ENCODE measurements at places on chromosomes 16 and 17. TPM values are rescaled to one million over a fixed set of nuclear protein-coding genes. Genes with fewer than 3 reads are reported as not detected.

DNA sequence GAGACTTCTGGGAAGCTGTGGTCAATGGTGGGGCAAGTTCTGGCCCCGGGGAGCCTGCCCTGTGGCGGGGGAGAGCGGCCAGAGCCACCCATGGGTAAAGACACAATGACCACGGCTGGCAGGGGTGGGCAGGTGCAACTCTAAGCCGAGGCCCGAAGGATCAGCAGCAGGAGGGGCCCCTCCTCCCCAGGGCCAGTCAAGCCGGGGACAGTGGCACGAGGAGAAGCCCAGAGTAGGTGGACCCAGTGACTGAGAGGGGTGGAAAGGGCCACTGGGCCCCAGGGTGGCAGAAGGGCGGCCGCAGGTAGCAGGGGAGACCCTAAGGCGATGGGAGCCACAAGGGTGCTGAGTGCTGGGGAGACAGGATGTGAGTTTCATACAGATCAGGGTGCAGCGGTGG lies 17.7 kb downstream of the TMEM204 start:
- DNase-seq = no peak
- H3K27ac ChIP-seq = no peak overlapping the region
- no peak overlapping the region for H3K4me3 ChIP-seq
- H3K4me1 ChIP-seq = no peaks in the 10 kb centered on the region
- no peaks in the 10 kb centered on the region for H3K27me3 ChIP-seq

DNA sequence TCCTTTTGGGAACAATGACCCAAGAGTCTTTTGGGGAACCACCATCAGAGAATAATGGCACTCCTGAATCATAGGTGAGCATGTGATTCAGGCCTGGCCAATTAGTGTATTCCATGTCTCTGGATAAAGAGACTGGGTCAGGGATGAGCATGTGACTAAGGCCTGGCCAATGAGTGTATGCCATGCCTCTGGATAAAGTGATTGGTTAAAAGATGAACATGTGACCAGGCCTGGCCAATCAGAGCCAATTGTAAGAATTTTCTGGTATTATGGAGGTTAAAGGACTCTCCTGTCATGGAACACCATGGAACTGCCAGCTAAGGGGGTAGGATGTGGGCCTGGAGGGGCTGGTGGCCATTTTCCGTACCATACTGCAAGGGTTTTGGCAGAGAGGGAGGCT lies 194.3 kb downstream of the C16orf78 start:
- DNase-seq = no peak
- no peaks in the 10 kb centered on the region for H3K36me3 ChIP-seq
- no peaks in the 10 kb centered on the region for H3K4me1 ChIP-seq
- no peak overlapping the region for H3K4me3 ChIP-seq

DNA sequence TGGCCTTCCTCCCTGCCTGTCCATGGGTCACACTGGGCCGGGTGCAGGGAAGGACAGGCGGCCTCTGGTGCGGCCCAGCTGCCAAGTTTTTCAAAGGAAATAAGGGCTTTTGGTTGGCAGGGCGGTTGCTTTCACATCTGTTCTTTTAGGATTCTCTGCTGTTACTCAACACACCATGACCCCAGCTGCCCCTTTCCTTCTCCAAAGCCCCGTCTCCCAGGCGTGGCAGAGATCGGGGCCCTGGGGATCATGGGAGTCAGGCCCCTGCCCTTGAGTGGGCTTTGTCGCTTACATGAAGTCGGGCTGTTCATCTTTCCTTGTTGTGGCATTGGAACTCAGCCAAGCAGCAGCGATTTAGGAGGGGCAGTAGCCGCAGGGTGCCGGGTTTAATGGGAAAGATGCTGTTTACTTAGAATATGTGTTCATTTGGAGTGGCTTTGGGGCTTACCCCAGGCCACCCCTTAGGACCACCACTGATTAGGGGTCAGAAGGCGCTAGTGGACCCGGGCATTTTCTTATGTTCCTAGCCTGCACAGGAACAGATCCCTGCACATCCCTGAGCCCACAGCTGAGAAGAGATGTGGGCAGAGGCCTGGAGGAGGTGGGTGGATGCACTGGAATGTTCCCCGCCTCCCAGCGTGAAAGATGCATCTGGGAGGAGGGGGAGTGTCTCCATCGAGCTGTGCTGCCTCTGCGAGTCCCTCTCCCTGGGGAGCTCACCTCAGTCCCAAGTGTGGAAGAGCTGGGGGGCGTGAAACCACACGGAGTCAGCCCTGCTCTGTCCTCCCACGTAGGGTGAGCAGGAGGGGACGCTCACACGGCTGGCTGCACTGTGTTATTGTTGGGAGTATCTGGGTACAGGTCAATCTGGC lies 6.8 kb upstream of the ADCY7 start:
- DNase-seq = no peak
- H3K27me3 ChIP-seq = peaks cover 3% of the 10 kb centered on the region
- no peak overlapping the region for H3K4me3 ChIP-seq
- H3K4me1 ChIP-seq = peaks cover 17% of the 10 kb centered on the region
- no peaks in the 10 kb centered on the region for H3K36me3 ChIP-seq

DNA sequence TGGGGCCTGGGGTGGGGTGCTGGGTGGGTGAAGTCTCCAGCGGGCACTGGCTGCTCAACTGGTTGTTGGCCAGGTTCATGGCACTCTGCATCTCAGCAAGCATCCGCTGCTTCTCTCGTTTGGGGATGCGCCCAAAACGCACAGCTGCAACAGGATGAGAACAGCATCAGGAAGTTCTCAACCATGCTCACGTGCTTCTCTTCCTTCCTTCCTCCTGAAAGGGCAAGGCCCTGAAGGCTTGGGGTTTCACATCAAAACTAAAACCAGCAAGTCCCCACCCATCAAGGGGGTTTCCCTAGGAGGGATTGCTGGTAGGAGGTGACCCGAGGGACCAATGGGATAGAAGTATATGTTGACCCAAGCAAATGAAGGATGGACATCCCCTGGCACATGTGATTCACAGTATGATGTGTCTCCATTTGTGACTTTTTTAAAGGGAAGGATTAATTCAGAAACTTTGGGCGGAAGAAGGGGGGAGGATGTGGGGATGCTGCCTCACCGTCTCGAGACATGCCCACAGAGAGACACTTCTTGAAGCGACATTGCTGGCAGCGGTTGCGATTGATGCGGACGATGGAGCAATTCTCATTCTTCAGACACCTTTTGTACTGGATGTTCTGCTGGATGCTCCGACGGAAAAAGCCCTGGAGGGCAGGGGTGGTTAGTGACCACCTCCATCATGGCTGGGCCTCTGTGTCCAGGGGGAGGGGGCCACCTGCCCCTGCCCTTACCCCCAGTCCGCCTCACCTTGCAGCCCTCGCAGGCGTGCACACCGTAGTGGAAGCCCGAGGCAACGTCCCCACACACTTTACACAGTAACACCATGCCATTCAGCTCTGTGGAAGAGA lies 4.2 kb downstream of the NR1D1 start:
- peak overlapping the region; percentile 91 for H3K4me3 ChIP-seq
- peak; percentile 58 for DNase-seq
- H3K27ac ChIP-seq = peak overlapping the region; percentile 90

DNA sequence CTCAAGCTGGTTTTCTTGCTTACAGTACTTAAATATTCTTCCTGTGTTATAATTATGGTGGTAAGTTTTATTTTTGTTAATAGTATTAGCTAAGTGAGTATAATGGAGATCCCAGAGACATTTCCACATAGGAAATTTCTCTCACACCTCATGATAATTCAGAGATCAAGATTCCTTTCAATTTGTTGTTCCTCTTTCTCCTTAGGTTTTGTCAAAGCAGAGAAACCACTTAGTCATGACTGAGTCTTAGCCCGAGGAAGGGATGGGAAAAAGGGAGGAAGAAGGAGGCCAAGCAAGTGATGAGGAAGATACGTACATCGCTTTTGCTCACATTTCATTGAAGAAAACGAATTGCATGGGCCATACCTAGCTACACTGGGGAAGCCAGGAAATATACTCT lies 18.4 kb downstream of the ESRP2 start:
- DNase-seq = no peak
- peaks cover 35% of the 10 kb centered on the region for H3K36me3 ChIP-seq
- no peak overlapping the region for H3K4me3 ChIP-seq
- no peaks in the 10 kb centered on the region for H3K27me3 ChIP-seq
- peaks cover 12% of the 10 kb centered on the region for H3K4me1 ChIP-seq

GRCh38 chr16:11792410-11793241 lies 4.4 kb downstream of the ZC3H7A start:
- peak overlapping the region; percentile 11 for H3K4me3 ChIP-seq
- H3K4me1 ChIP-seq = peaks cover 63% of the 10 kb centered on the region
- peak overlapping the region; percentile 31 for H3K27ac ChIP-seq
- peaks cover 54% of the 10 kb centered on the region for H3K36me3 ChIP-seq

- no peak overlapping the region for H3K27ac ChIP-seq
- H3K4me1 ChIP-seq = no peaks in the 10 kb centered on the region
- H3K27me3 ChIP-seq = peaks cover 14% of the 10 kb centered on the region
- DNase-seq = no peak
- H3K4me3 ChIP-seq = no peak overlapping the region
Measured at GRCh38 chr17:7961421-7961820, 29.4 kb downstream of the CNTROB start.

ZPBP2 gene
- 1.6 TPM for total RNA-seq

SLC5A2 gene
- not detected for total RNA-seq

GRB7 gene
- total RNA-seq = 0.44 TPM

EIF3C gene
- 689 TPM for total RNA-seq
